Forelimb muscle (tissue), 1 donor: ENCODE measurements at places on chromosomes 16 and 17.

DNA sequence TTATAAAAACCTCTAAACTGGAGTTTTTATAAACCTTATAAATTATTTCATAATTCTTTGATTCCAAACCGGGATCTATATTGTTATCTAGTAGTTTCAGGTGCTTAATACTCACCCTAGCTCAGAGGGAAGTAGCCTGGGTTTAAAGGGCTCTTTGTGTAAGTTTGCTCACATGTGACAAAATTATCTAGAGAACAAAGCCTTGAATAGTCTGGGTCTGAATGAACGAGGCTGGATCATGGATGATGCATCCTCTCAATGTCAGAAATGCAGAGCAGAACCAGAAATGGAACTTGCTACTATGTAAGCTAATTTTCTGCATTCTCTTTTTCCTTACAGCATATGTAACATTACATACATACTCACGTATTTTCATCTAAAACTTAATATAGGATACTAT, 103.9 kb upstream of the NETO2 start:
- no peak for DNase-seq

DNA sequence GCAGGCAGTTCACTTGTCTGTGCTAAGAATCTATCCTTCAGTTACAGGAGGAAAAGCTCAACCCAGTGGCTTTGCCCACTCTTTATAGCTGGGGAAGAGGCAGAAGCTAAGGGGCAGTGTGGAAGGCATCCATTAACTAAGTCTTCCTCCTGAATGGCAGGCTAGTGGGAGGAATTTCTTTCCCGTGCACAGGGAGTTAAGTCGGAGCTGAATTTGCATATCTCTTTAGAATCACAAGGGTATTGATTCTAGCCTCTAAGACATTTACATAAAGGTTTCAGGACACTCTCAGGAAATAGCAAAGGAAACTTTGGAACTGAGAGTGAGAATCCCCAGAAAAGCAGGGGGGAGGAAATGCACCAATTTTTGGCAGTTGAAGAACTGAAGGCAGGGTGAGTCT, 245.6 kb downstream of the CA10 start:
- DNase-seq, result no peak

DNA sequence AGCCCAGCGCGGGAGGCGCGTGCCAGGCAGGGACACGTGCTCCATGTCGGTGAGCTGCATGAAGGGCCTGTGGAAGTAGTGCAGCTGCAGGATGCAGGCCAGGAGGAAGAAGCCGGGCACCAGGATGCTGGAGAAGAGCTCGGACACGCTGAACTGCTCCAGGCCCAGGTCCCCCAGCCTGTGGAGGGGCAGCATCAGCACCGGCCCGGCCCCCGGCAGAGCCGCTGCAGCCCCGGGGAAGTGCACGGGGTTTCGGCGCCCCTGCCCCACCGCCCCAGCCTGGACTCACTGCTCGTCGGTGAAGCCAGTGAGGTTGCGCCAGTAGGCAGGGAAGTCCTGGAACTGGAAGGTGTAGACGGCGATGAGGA, 28.0 kb downstream of the CTU2 start:
- DNase-seq, result no peak

DNA sequence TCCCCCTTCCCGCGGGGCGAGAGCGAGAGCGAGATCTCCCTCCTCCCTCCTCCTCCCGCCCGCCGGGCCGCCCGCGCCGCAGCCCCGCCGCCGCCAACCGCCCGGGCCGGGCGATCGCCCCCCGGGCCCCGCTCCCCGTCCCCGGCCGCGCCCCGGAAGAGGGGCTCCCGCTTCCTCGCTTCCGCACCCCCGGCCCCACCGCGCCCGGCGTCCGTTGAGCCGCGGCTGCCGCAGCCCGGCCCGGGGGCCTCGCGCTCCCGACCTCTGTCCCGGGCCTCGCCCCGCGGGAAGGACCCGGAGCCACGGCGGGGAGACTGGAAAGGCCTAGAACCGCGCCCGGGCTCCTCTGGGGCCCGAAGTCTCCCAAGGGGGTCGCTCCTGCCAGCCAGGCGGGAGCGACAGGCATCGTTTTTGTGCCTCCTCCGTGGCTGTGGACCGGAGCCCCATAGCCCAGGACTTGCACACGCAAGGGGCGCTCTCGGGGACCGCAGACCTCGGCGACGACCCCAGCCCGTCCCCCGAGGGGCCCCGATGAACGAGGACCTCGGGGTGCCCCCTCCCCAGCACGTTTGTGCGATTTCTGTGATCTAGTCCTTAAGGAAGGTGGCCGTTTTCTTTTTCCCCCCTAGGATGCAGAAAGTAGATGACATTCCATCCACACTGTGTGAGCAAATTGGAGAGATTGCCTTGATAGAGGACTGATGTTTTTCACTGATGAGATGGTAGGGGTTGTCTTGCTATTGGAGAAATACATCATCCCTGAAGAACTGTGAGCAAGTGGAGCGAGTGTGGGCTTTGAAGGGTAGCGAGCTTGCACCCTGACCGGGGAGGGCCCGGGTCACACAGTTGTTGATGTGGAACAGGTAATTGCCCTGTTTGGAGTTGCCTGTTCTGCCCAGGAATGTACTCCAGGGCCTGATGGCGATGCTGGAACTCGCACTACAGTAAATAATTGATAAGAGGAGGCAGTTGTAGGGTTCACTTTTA, 611 bp downstream of the BANP start:
- no peak for DNase-seq

DNA sequence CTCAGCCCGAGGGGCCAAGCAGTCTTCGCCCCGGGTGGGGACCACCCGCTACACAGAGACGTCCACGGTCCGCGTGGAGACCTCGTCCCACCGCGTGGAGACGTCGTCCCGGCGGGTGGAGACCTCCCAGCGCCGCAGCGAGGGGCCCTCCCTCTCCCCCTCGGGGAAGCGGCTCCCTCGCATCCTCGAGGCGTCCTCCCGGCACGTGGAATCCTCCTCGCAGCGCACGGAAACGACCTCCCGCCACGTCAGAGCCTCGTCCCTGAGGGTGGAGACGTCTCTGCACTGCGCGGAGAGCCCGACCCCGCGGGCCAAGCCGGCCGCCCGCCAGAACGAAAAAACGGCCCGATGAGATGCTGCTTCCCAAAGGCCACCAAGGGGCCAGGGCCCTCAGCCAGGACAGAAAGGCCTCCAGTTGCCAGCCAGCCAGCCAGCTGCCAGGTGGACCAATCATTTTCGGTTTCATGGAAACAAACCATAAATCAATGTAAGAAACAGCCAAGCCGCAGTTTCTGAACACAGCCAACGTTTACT, 424 bp downstream of the C17orf100 start:
- no peak for DNase-seq

DNA sequence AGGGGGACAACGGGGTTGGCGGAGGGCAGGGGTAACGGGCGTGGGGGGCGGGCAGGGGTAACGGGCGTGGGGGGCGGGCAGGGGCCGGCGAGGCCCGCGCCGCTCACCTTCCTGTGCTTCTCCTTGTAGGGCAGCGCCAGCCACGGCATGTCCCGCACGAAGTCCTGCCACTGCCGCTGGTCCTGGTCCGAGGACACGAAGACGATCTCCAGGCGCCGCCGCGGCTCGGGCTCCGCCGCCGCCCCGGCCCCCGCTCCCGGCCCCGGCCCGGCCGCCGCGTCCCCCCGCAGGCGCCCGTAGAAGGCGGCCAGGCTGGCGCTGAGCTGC, 401 bp downstream of the NXN start:
- no peak for DNase-seq

DNA sequence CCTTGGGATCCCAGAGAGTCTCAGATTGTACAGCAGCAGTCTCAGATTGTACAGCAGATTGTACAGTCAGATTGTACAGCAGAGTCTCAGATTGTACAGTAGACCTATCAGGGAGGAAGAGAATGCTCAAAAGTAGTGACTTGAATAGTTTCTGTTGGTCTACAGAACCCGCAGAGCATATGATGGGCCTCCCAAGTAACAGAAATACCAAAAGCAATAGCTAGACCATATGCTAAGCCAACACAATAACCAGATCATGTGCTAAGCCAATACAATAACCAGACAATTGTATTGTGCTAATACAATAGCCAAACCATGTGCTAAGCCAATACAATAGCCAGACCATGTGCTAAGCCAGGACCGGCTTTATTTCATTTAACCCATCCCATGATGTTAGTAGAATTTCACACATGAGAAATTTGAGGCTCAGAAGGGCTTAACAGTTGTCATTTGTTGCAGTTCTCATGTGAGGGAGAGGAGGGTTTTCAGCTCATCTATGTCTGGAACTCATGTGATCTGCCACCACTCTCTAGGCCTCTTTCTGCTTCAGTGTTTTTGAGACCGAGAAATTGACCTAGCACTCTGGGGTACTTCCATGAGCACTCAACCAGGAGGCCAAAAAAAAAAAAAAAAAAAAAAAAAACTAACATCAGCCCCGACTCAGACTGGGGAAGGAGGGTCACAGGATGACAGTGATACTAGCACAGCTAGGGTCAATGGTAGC, 144.0 kb downstream of the SOX9 start:
- no peak for DNase-seq

DNA sequence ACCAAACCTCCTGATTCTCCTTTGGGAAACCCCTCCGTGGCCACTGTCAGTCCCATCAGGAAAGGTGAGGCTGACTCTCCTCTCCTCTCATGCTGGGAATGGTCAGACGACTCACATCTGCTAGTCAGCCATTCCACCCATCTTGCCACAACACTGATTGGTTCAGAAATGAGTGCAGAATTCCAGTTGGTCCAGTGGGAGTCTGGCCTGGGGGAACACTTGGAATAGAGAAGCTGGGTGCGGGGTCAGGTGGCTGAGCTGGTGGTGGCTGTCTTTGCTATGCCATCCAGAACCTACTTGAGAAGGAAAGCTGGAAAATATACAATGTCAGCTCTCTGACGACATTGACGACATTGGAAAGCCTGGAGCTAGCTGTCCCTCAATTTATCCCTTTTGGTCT, 23.6 kb upstream of the PLLP start:
- no peak for DNase-seq
